ENCODE measurements at places on chromosomes 1 and 21.

GRCh38 chr1:44012404-44012803 is 18.9 kb downstream of the SLC6A9 start:
- DNase-seq = no peak

- DNase-seq = no peak
These were observed 213.5 kb downstream of the LYPLAL1 start for GRCh38 chr1:219387211-219387610.

- DNase-seq = no peak
These were observed 1.7 kb upstream of the MAN1A2 start for GRCh38 chr1:117365350-117366176.

DNA sequence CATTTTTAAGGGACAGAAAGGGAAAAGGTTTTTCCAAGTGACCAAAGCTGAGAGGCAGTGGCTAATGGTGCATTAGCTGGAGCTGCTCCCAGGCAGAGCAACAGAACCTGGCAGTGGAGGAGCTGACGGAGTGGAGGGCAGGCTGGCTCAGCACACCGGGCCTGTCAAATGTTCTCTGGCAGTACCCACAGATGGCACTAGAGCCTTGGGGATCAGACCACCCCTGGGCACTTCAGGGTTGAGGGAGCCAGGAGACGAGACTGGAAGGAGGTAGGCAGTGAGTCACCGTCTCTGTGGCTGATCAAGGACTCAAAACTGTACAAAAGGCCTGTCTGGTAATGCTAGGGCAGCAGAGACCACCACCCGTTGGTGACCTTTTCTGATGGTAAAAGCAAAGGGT is 121.7 kb upstream of the KIAA0040 start:
- DNase-seq = no peak

GRCh38 chr1:30856260-30856790 is 52.2 kb downstream of the SDC3 start:
- no peak for DNase-seq

DNA sequence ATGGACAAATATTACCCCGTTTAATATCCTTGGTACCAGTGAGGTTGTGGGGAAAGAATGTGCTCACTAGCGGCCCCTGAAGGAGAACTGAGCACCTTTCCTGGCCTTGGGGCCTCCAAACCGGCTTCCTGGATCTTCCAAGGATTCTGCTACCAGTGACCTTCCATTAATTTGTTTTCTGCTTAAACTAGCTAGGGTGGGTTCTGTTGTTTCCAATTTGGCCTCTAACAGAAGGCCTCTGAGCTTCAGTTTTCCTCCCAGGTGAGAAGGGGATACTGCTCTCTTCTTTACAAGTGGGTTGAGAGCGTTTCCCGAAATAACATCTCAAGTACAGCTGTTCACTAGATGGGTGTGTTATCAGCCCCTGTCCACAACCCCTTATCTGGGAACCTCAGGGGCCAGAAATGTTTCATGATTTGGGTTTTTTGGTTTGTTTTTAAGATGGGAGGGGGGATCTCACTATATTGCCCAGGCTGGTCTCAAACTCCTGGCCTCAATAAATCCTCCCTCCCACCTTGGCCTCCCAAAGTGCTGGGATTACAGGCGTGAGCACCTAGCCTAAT is 16.9 kb upstream of the IFNGR2 start:
- DNase-seq = no peak

DNA sequence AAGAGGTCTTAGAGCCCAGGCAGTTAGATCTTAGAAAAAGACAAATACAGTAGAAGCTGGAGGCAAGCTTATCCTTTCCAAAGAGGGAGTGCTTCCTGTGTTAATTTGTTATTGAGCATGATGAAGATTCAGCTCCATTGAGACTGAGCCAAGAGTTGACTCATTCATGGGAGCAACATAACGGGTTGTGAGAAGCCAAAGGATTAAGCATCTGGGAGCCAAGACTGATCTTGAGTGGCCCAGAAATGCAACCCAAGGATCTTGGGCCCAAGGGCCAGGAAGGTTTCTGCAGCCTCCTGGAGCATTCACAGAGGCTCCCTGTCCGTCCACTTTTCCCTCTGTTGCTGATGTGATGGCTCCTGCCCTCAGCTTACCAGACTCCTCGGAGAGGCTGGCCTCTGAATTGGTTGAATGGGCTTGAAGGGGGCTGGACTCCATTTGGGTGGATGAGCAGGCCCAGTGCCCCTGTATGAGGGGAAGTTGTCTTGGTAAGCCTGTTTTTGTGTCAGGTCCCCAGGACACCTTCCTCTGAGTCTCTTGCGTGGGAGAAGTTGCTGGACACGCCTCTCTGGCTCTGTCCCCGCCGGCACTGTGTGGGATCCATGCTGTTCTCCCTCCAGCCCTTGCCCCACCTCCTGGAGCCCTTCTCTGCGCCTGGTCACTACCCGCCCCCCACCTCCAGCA is 42.4 kb downstream of the PDE9A start:
- DNase-seq = no peak

DNA sequence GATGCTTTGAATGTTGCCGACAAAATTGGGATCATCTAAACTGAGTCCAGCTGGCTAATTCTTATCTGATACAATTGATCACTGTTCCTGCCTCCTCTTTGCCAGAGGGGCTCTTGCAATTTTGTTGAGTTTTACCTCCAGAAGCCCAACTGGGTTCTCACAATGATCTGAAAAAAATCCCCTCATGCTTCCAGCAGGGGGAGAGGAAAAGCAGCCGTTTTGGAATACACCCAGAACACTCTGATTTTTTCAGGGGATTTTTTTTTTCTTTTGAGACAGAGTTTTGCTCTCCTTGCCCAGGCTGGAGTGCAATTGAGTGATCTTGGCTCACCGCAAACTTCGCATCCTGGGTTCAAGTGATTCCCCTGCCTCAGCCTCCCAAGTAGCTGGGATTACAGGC is 13.9 kb upstream of the RERE start:
- DNase-seq = no peak

GRCh38 chr1:109213345-109213823 is 334 bp upstream of the SARS1 start:
- DNase-seq = no peak

DNA sequence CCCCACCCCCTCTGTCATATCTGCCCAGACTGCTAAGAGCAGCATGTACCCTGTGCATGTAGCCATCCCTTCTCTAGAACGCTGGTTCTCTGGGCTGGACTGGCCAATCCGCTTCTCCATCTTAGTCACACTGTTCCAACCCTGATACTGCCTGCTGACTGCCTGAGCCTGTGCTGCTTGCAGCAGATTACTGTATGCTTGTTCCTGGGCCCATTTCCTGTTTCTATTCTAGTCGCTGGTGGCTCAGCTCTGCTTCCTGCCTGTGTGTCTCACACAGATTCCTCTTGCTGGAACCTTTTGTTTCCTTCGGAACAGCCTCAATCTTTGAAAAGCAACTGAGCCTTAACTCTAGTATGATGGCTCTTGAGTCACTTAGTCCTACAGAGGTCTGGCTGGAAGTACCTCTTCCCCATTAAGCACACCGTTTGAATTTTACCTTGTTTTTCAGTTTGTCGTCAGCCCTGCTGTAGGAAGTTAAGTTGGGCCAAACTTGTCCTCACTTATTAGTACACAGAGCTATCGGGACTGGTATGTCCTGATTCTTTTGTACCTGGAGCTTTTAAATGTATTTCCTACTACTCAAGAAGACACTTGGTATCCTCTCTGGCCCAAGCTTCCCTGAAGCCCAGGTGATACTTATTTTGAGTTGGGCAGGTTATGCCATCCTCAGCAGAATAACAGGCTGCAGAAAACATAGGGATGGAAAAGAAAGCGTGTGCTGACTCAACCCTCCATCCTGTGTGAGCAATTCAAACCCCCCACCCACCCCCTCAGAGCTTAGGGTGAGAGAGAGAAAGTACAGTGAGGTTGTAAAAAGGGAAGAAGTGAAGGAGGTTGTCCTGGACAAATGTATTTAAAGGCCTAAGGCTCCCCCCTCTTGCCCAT is 43.4 kb upstream of the PIGV start:
- DNase-seq = peak; percentile 69

GRCh38 chr1:240282061-240282830 is 190.6 kb downstream of the FMN2 start:
- DNase-seq = no peak

- no peak for DNase-seq
These were observed 313.0 kb downstream of the PLPP3 start for GRCh38 chr1:56266359-56266758.

DNA sequence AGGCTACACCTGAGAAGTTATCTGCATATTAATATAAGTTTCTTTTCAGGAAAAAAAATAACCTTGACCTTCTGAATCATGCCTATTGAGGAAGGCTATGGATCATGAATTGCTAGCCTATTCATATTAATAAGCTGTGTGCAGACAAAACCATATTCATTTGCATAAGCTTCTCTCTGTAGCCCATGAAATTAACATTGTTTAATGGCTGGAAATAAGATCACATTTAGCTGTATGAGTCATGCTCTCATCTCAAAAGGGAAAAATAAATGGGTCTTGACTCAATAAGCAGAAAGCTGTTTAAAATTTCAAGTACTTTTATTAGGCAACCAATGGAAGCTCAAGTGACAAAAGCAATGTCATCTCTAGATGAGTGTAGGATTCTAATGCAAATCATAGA is 330.0 kb upstream of the DEPDC1 start:
- DNase-seq = no peak

DNA sequence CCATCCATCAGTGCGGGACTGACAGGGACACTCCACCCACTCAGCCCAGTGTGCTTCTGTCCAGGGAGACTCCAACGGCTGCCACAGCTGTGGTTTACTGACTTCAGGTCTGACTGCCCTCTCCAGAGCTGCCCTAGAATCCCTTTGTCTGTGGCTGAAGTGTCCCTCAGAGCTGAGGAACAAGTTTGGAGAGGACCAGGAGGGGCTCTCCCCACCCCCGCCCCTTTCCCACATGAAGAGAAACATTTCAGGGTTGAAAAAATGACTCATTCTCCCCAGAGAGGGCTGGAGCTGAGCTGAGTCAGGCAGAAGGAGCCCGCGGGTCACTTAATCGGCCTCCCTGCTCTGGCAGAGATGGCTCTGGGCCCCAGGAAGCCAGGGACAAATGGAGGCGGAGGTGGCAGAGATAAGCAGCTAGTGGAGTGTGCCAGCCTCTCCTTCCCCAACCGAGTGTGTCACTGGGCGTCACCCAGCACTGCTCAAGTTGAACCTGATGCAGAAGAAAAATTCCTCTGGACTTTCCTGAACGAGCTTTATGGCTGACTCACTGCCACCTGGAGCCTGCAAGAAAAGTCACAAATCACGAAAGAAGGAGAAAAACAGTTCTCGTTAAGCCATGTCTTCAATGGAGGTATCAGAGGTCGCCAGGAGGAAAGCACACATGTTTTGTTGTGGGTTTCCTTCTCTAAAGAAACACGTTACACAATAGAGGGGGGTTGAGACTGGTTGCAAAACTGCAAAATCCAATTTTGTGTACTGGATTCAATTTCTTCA is 34.3 kb upstream of the ECE1 start:
- DNase-seq = peak; percentile 69

- no peak for DNase-seq
These were observed 17.0 kb downstream of the DENND2D start for GRCh38 chr1:111183308-111184069.

DNA sequence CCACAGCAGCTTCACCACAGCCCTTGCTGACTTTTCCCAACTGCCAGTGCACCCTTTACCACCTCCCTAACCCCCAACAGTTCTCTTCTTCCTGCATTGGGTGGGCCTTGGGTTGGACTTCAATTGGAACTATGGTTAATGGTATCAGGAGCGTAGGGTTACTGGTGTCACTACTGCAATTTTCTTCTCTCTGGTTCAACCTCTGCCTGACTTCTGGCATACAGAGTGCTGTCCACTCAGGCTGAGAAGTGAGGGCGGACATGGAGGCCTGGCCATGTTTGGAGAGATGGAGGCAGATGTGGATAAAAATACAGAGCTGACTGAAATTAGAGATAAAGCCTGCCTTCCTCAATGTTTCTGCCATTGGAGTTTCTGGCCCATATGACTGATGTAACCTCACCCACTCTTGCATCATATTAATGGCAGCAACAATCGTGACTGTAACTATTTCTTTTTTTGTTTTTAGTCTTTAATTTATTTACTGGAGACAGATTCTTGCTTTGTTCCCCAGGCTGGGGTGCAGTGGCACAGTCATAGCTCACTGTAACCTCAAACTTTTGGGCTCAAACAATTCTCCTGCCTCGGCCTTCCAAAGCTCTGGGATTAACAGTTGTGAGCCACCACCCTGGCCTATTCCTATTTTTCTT is 87.8 kb downstream of the NAV1 start:
- DNase-seq = no peak

DNA sequence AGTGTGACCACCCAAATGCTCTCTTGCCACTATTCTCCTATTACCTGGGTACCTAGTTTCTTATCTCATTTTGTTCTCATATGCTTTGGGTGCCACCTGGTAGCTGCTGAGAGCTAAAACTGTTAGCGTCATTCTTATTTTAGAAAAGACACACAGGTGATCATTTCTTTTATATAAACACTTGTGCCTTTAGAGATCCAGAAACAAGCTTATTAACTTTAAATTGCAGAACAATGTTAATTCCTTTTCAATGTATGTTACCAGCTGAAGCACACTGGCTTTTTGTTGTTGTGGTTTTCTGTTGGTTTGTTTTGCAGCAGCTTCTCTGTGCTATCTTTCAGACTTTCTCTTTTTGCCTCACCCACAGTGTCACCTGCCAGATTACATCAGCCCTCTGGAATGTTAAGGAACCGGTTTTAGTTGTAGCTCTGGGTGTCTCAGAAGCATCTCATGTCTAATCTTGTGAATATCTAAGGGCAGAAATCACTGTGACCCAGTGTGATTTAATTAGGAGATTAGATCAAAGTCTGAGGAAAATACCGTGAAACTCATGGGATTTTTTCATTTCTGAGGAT is 43.4 kb upstream of the SLC19A2 start:
- no peak for DNase-seq

GRCh38 chr21:45788637-45789506 is 145.3 kb downstream of the PCBP3 start:
- DNase-seq = no peak

GRCh38 chr21:26077521-26077920 is 93.0 kb downstream of the APP start:
- no peak for DNase-seq

DNA sequence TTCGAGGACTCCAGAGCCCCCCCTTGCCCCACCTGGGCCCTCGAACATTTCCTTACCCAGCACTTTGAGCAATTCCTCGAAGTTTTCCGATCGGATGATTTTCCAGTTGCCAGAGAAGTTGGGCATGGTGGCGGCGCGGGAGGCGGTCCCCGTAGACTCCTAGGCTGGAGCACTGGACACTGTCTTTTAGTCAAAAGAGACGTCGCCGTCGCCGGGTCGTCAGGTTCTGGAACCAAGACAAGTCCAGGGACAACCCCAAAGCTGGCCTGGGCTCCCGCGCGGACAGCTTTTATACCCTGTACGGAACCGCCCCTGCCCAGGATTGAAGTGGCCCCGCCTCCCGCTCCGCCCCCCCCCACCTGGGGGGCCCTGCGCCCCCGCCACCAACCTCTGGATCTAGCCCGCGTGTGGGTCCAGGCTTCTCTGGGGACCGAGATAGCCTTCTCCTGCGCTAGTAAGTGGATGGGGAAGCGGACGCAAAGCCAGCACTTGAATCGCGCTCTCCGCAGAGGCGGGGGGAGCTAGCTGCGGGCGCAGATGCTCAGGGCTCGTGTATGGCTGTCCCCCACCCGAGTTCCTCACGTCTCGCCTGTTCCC is at the start of gene CRABP2:
CRABP2 (minus strand) TSS at position 263 of the 597 bp plus-strand sequence; CDS start at position 126, 137 bp downstream.
- DNase-seq = no peak
